ENCODE measurements at places on chromosomes 7 and 10. TPM values are rescaled to one million over a fixed set of nuclear protein-coding genes. Genes with fewer than 3 reads are reported as not detected.

The NANOS1 gene
- 0.09 TPM for total RNA-seq

The MEIG1 gene
- not detected for total RNA-seq

The ENKUR gene
- total RNA-seq, result 0.17 TPM

The CPN1 gene
- not detected for total RNA-seq

The PDCD4 gene
- total RNA-seq, result 171 TPM

The CALML3 gene
- not detected for total RNA-seq

The SFRP4 gene
- total RNA-seq, result not detected

The MDFIC gene
- total RNA-seq, result 69.1 TPM

The TSPAN15 gene
- 175 TPM for total RNA-seq

The GLUD1 gene
- total RNA-seq, result 207 TPM

The TFPI2 gene
- total RNA-seq, result 152 TPM

The ZNF365 gene
- not detected for total RNA-seq

The OR6B1 gene
- not detected for total RNA-seq

The LBX1 gene
- total RNA-seq, result not detected

The FAM25A gene
- not detected for total RNA-seq

The SRRM3 gene
- 2.2 TPM for total RNA-seq

The TAS2R5 gene
- total RNA-seq, result 0.47 TPM

The TMEM270 gene
- total RNA-seq, result not detected

The PNLIPRP1 gene
- total RNA-seq, result not detected

The CTAGE4 gene
- not detected for total RNA-seq

The TRIM74 gene
- 0.51 TPM for total RNA-seq

The FGF8 gene
- not detected for total RNA-seq

The TMEM72 gene
- total RNA-seq, result not detected

The GIMAP8 gene
- total RNA-seq, result 157 TPM

The NRCAM gene
- 16.0 TPM for total RNA-seq
